ENCODE measurements at places on chromosomes 7 and 10. TPM values are rescaled to one million over a fixed set of nuclear protein-coding genes. Genes with fewer than 3 reads are reported as not detected.

GRCh38 chr10:104498347-104499081, 142.6 kb upstream of the SORCS3 start:
- DNase-seq: no peak

GRCh38 chr10:31549896-31550295, 230.9 kb downstream of the ZEB1 start:
- no peak for DNase-seq

The MRLN gene
- total RNA-seq: not detected

The C7orf33 gene
- not detected for total RNA-seq

DNA sequence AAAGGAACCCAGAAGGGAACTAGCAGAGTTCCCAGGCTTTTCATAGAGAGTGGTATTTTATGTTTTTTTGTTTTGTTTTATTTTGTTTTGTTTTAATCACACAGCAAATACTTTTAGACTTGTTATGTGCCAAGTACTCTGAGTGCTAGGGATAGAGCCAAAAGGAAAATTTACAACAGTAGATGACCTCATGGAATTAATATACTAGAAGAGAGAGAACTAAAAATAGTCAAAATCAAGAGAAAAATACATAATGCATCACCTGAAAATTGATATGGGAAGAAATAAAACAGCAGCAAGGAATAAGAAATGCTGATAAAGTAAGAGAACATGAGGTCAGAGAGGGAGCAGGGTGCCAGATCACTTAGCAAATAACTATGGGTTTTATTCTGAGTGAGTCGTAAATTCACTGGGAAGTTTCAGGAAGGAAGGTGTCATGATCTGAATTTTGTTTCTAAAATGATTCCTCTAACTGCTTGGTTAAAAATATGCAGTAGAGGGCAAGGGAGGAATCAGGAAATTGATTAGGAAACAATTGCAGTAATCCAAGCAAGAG, 351.0 kb downstream of the ANKRD7 start:
- DNase-seq: no peak

GRCh38 chr10:80702143-80702542, 164.4 kb downstream of the SH2D4B start:
- DNase-seq: no peak

- DNase-seq: peak; percentile 2
Observed at GRCh38 chr10:58140054-58140453, 127.6 kb downstream of the IPMK start.

The DDX21 gene
- total RNA-seq: 88.0 TPM

GRCh38 chr10:91050371-91051034, 129.6 kb upstream of the ANKRD1 start:
- no peak for DNase-seq

GRCh38 chr7:55575098-55575497, 2.8 kb upstream of the VOPP1 start:
- no peak for DNase-seq

The INA gene
- 20.9 TPM for total RNA-seq

- no peak for DNase-seq
Observed at GRCh38 chr7:148340438-148341280, 249.9 kb upstream of the C7orf33 start.

- DNase-seq: no peak
Observed at GRCh38 chr10:49643241-49644034, 29.6 kb downstream of the CHAT start.

GRCh38 chr7:154905146-154905545, 97.8 kb downstream of the PAXIP1 start:
- no peak for DNase-seq

- no peak for DNase-seq
Observed at GRCh38 chr7:66429498-66430163, 199.1 kb upstream of the KCTD7 start.

GRCh38 chr7:26612742-26613141, 251.6 kb downstream of the SKAP2 start:
- DNase-seq: no peak

DNA sequence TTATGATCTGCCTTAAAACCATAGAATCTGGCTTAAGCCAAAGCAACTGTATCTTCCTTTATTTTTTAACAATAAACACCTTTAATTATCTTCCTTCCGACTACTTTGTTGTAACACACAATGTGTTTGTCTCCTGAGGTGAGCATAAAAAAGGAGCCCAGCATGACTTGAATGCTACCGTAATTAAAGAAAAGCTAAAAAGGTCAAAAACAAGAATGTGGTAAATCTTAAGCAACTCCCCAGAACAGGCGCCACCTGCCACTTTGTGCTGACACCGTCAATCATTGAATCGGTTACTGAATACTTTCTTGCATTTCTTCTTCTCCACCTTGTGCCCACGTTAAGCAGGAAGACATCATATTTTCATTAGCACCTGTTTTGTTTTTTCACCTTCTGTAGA, 569.9 kb upstream of the C7orf33 start:
- no peak for DNase-seq

GRCh38 chr10:102727037-102727818, 12.8 kb downstream of the SFXN2 start:
- DNase-seq: no peak

DNA sequence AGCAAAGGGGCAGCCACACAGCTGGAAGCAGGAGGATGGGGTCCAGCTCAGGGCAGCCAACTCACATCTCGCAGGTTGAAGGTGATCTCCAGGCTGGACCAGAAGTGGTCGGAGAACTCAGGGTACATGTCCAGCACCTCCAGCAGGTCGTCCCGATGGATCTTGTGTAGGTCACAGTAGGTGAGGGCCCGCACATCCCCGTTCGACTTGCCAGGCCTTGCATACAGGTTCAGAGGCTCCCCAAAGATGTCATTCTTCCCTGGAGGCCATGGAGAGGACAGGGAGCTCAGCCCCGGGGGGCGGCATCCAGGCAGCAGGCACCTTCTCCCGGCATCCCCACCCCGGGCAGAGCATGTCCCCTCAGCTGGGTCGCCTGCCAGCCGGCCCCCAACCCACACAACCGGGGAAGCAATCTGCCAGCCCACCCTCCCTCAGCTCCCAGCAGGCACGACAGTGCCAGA, 29.3 kb downstream of the KCNH2 start:
- DNase-seq: no peak

- peak; percentile 59 for DNase-seq
Observed at GRCh38 chr10:110207011-110207804, at the start of gene MXI1. TSS of gene MXI1 (plus strand) at chr10:110207605. CDS start at chr10:110207809, 204 bp downstream.

- no peak for DNase-seq
Observed at GRCh38 chr7:99699946-99700345, 20.1 kb upstream of the CYP3A5 start.

- peak; percentile 93 for DNase-seq
Observed at GRCh38 chr10:73931767-73932619, 21.1 kb downstream of the PLAU start.

DNA sequence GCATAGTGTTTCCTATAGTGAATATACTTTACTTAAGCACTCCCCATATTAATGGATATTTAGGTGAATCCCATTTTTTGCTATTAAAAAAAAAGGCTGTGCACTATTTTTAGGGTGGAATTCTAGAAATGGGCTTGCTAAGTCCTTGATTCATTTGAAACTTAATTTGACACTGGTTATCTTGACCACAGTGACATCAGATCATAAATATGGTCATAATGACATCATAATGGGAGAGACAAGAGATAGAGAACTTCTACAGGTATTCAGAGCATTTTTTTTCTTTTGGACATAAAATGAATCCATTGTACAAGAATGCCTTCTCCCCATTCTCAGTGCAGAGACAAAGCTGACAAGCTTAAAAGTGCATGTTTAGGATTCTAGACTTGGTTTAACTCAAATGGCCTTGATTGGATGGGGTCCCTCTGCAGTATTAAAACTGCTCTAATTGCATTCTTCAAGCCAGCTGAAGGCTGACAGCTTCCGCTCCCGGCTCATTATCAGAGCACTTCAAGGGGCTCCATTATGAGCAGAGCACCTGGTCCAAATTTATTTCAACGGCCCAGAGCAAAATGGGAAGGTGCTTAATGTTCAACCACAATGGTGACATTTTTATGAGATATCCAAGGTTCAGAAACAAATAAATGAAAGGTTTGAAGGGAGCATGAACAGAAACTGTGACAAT, 104.8 kb downstream of the JAZF1 start:
- DNase-seq: no peak

- peak; percentile 93 for DNase-seq
Observed at GRCh38 chr7:151818674-151819519, 58.0 kb downstream of the PRKAG2 start.

- no peak for DNase-seq
Observed at GRCh38 chr7:81902536-81902935, 132.7 kb upstream of the HGF start.

GRCh38 chr7:139660317-139661042, 117.3 kb downstream of the HIPK2 start:
- DNase-seq: peak; percentile 44

DNA sequence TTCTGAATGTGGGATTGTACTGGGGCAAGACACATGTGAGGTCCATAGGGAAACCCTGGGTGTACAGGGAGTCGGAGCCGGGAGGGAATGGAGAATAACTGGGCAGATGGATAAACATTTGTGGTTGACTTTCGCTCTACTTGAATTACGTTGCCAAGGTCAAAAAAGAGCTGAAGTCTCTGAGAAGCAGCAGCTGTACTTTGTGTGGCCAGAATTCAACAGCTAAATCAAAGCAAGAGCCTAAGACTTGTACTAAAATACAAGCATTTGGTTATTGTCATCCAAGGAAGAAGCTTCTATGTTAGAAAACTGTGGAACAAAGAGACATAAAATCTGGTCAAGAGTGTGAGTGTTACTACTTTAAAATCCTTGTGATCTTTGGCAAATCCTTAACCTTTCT, 457.2 kb downstream of the ARL4A start:
- DNase-seq: no peak

DNA sequence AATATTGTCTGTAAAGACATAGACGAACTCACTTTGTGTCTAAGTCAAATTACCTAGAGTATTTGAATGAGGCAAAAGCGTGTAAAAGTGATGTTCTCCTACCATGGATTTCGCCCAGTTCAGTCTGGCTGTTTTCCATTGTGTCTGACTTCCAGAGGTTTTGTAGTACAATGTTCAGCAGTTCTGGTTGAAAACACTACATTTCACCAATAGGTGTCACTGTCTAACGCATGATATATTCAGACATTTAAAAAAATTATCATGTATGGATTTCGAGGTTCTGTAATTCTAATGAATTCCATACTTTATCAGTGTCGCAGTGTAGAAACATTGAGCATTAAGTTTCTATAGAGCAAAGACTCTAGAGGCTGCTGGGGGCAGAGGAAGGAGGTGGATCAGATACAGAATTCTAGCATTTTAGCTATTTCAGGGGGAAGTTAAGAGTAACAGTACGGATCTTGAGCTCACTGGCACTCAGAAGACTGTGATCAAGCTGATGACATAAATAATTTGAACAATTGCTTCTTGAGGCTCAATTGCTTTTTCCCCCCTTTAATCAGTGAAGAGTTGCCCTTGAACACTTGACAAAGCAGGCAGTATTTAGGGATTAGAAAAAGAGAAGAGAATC, 196.9 kb upstream of the RHOBTB1 start:
- peak; percentile 42 for DNase-seq

The TMEM225B gene
- 1.5 TPM for total RNA-seq

The CDC14C gene
- not detected for total RNA-seq

GRCh38 chr7:136033413-136034031, 56.4 kb upstream of the MTPN start:
- DNase-seq: no peak

DNA sequence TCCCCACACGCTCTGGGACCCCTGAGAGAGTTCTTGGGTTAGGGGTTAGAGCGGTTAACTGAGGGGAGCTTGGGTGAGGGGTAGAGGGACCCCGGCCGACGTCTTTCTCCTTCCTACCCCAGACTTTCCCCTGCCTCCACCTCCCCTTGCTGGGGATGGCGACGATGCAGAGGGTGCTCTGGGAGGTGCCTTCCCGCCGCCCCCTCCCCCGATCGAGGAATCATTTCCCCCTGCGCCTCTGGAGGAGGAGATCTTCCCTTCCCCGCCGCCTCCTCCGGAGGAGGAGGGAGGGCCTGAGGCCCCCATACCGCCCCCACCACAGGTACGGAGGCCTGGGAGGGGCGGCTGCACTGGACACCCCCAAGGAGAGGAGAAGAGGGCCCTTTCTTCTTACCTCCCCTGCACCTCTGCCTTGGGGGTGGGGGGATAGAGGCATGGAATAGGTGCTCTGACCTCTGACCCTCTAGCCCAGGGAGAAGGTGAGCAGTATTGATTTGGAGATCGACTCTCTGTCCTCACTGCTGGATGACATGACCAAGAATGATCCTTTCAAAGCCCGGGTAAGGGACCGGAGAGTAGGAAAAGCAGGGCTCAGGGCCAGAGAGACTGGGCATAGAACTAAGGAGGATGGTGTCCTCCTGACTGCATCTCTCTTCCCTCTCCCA, 1.1 kb downstream of the ZYX start:
- no peak for DNase-seq

- DNase-seq: no peak
Observed at GRCh38 chr10:98852686-98853085, 383.0 kb downstream of the HPSE2 start.

DNA sequence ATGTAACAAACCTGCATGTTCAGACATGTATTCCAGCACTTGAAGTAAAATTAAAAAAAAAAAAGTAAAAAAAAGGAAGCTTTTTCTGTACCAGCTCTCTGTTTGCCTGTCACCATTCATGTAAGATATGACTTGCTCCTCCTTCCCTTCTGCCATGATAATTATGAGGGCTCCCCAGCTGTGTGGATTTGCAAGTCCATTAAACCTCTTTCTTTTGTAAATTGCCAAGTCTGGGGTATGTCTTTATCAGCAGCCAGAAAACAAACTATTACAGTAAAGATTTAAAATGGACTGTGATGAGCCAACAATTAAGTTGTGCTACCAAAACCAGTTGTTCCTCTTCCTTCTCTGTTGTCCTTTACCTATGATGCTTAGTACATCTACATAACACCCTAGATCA, 619.6 kb downstream of the ARL4A start:
- no peak for DNase-seq

DNA sequence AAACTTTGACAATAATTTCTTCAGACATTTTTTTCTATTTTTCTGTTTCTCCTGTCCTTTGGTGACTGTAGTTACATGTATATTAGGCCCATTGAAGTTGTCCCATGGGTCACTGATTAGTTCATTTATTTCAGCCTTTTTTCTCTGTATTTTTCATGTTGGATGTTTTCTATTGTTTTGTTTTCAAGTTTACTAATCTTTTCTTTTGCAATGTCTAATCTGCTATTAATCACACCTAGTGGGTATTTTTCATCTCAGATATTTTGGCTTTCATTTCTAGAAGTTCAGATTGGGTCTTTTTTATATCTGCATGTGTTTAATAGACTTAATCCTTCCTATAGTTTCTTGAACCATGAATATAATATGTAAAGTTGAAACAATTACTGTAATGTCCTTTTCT, 84.7 kb downstream of the PALS2 start:
- DNase-seq: no peak

DNA sequence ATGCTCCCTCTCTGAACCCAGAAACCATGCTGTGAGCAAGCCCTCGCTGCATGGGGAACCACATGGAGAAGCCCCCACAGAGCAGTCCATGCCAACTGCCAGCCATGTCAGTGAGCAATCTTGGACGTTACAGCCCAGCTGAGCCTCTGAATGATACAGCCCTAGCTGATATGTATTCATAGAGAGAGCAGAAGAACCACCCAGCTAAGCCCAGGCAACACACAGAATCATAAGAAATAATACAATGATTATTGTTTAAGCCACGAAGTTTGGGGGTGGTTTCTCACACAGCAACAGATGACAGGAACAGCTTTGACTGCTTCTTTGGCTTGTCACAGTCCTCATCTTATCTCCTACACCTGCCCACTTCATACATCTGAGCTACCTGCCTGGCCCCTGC, 32.5 kb upstream of the CARD11 start:
- no peak for DNase-seq
